ENCODE measurements at places on chromosomes 7 and 10.

DNA sequence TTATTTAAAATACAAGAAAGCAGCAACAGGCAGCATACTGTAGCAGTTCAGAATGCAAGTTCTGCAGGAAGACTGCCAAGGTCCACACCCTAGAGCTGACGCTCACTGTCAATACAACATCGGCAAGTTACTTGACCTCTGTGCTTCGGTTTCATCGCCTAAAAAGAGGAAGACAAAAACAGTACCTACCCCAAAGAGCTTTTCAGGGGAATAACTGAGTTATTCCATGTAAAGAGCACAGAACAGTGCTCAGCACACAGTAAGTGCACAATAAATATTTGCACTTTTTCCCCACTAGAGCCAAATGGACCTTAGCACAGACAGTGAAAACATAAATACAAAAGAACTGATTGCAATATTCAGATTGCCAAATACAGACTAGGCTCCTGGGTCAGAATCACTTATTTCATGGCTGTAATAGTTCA lies 88.6 kb downstream of the USP6NL start:
- DNase-seq = no peak

GRCh38 chr7:5591278-5591874 lies 167.7 kb upstream of the TNRC18 start:
- DNase-seq = no peak

GRCh38 chr10:114632869-114633715 lies 25.0 kb downstream of the ABLIM1 start:
- no peak for DNase-seq

- DNase-seq = no peak
These were observed 26.0 kb downstream of the ADD3 start for GRCh38 chr10:110033701-110034235.

GRCh38 chr7:30351724-30352123 lies 67.3 kb downstream of the ZNRF2 start:
- DNase-seq = no peak

DNA sequence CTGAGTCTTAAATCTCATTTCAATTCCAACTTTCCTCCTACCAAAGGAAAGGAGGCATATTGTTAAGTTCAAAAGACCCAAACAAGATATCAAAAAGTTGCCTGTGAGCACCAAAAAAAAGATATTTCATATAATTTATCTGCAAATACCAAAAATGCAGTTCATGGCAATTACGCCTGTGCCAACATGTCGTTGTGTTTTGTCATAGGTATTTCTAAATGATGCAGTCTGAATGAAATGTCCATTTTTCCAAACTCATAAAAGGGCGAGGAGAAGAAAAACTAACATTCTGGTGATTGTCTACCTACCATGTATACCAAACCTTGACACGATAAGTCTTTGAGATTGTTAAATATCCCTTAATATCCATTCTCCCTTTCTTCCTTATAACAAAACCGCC lies 109.8 kb downstream of the SGMS1 start:
- no peak for DNase-seq

- DNase-seq = peak; percentile 64
These were observed 38.2 kb downstream of the SPOCK2 start for GRCh38 chr10:72049969-72050781.

GRCh38 chr10:3477683-3478082 lies 305.1 kb upstream of the PITRM1 start:
- DNase-seq = no peak

GRCh38 chr10:118812393-118812740 lies 57.6 kb upstream of the CACUL1 start:
- no peak for DNase-seq

DNA sequence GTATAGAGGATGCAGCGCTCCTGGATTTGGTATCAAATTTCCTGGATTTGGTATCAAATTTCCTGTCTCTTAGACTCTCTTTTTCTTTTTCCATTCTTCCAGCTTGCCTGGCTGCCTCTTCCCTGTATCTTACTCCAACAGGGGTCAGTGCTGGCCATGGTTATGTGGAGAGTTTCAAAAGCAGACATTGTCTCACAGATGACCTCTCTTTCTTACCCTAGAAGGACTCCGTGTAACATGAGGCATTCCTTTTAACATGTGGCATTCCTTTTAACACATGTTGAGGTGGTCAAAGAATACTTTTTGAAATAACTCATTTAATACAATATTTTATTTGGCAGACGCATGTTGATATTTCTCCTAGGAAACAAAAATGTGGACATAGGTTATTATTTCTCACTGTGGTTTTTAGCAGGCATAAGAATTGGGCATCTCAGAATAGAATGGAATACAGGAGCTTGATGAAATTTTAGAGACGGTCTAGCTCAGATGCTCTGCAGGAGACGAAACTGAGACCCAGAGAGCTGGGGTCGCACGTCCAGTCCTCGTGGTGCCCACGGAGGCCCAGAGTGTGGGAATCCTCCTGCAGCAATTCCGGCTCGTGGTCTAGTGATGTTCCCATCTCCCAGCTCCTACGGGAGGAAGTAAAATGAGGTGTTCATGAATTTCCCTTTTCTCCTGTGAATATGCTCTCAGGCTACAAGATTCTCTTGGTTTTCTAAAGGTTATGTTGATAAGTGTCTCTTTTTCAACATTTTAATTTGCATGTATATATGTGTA lies 59.6 kb upstream of the PITRM1 start:
- DNase-seq = no peak

DNA sequence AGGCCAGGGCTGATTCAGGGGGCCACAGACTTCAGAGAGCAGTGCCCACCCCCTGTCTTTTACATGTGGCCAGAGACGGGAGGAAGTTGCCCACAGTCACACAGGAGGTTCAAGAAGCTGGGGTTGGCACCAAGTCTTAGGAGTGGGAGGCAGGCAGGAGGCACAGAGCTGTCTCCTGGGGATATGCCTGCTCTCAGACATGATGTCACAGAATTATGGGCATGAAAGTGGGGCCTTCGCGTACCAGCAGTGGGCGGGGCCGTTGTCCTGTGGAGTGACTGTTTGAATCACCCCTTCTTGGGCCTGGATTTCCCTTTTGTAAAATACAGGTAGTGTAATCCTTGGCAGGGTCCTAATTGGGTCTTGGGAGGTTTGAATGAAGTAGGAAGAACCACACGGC lies 81.2 kb upstream of the PPIF start:
- DNase-seq = no peak

DNA sequence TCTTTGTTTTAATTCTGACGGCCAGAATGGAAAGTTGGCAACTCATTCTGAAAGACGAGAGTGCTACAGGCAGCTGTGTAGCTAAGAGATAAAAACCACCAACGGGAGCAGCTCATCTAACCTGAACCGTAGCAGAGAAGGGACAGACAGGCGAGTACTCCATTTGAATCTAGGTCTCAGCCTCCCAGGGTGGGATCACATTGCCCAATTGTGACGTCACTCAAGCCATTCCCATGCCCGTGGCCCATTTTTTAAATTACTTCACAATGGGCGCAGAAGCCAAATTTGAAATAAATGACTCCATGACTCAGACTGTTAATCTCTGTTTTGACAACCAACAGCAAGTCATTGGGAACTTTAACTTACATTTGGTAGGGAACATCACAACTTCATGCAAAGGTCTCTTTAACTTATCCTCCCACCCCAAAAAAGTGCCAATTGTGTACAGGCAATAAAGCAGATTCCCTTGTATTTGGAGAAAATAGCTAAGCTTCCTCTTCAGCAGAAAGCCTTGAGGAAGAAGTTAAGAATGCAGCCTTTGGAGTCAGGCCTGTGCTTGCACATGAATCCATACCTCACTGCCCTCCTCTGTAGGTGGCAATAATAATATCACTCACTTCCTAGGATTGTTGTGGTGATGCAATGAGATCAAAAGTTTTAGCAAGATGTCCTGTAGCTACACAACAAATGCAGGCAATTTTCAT lies 93.2 kb upstream of the KIF5B start:
- no peak for DNase-seq

GRCh38 chr7:22115689-22116088 lies 170.0 kb upstream of the CDCA7L start:
- peak; percentile 4 for DNase-seq

DNA sequence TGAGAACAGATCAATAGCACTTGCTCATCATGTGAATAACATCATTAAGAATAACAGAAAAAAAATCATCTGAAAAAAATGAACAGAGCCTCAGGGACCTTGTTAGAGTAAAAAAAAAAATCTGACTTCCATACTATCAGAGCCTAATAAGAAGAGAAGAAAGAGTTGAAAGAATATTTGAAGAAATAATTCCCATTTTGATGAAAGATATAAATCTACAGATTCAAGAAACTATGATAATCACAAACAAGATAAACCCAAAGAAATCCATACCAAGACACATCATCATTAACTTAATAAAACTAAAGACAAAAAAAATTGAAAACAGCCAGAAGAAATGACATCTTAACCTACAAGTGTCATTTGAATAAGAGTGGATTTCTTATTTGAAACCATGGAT lies 134.4 kb downstream of the BMS1 start:
- no peak for DNase-seq

GRCh38 chr10:110861930-110862649 lies 9.6 kb upstream of the PDCD4 start:
- DNase-seq = no peak

GRCh38 chr7:146175716-146176115 lies 59.1 kb downstream of the CNTNAP2 start:
- no peak for DNase-seq

DNA sequence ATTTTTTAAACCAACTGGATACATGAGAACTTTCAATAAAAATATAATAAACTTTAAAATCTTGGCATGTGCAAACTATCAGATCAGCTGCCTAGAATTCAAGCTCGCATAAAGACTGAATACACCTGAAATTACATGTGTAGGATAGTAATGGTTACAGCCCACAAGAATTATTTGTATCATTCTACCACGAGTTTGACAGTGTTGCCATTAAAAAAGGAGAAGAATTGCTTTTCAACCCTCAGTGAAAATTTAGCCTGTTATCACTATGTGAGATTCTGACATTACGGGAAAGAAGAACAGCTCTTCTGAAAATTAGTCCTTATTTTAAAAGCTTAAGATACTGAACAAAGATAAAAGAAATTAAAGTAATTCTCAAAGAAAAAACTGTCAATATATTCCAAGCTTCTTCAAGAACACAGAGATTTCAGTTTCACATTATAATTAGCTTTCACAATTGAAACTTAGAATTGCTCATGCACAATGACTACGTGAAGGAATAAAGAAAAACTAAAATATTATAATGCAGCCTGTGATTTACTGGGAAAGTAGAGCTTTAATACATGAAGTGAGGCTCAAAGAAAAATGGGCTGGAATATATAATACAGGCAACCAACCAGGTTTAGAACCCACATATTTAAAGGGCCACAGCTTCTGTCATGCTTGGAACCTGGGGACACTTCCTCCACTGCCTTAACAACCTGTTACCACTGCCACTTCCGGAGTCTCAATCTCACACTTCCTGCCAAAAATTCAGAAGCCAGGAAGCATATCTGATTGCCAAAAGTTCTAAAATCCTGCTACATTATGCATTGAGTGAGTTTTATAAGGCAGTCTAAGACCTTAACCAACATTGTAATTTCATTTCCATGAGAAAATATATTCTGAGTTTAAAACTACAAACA lies 23.2 kb downstream of the TPK1 start:
- no peak for DNase-seq

DNA sequence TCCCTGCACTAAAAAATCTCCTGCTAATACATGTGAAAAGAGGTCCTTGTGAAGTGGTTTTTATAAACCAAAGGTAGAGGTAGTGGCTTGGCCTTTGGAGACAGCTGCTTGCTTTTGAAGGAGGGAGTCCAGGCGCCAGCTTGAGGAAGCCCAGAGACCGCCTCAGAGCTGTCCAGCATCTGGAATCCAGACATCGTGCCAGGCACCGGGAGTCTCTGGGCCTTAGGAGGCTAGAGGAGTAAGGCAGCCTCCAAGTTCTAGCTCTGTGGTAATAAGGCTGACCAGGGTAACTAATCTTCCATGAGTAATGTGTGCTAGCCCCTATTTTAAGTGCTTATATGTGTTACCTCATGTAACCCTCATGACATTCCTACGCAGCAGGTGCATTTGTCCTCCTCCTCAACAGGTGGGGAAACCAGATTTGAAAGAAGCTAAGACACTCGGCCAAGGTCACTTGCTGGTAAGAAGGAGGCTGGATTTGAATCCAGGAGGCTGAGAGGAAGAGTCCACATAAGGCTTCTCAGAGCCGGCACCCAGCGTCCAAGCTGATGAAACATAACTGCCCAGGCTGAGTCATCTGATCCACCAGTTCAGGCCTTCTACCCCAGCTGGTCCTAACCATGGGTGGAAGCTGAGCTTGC lies 26.1 kb downstream of the PRLHR start:
- no peak for DNase-seq

- DNase-seq = no peak
These were observed 8.7 kb upstream of the TTYH3 start for GRCh38 chr7:2622869-2623697.

GRCh38 chr10:104300736-104301292 lies 31.8 kb downstream of the GSTO2 start:
- no peak for DNase-seq

DNA sequence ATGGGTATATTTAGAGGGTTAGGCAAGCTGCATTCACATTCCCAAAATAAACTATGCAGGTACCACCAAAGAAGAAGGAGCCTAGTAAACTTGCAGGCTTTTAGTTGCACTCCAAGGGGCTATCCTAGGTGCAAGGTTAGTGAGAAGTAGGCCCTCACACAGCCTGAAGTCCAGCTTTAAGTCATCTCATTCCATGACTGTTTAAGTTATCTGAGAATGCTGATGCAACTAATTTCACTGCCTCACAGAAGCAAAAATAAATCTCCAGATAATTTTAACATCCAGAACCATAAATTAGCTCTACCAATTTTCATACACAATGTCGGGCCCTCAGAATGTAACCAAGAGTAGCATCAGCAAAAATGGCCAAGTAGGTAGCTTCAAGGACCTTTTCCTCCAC lies 34.3 kb upstream of the HHEX start:
- no peak for DNase-seq

GRCh38 chr7:1466524-1467271 lies 7.4 kb upstream of the MICALL2 start:
- DNase-seq = peak; percentile 75

- DNase-seq = no peak
These were observed 97.6 kb upstream of the ITGB1 start for GRCh38 chr10:33055625-33056024.

- DNase-seq = no peak
These were observed 197.0 kb upstream of the PRSS58 start for GRCh38 chr7:142454862-142455261.

- DNase-seq = no peak
These were observed 85.2 kb downstream of the AMPH start for GRCh38 chr7:38545977-38546376.

DNA sequence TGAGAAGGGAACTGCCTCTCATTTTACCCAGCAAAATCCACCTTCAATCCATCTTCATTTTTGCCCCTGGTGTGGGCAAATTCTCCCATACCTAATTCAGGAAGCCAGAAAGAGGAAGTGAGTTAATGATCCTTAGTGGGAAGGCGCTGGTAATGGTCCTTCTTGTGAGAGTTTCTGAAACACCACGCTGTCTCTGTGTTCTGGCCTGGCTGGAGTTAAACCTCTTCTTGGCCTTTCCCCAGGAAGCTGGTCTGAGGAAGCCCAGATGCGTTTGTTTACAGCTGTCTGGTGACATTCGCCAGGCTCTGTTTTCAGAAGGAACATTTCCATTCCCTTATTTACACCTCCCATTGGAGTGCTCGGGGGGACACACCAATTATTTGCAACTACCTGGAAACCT lies 24.3 kb downstream of the HTRA1 start:
- DNase-seq = no peak

- no peak for DNase-seq
These were observed 18.5 kb upstream of the ANTXRL start for GRCh38 chr10:46268076-46268881.

GRCh38 chr10:9268176-9268575 lies 1213.7 kb downstream of the GATA3 start:
- no peak for DNase-seq

- DNase-seq = no peak
These were observed 950.1 kb downstream of the GRM8 start for GRCh38 chr7:126302639-126303038.

- DNase-seq = no peak
These were observed 33.8 kb downstream of the SPAG6 start for GRCh38 chr10:22379059-22379458.

All from H9 (cell line).